Inflammatory macrophage treated with lipopolysaccharide for 1 hour (primary cell): ENCODE measurements at places on chromosomes 3 and 15.
A peak's percentile ranks its signal among the peaks of the same experiment; 100 is the strongest.

- DNase-seq = no peak
Measured at GRCh38 chr15:53305101-53305500, 454.4 kb downstream of the WDR72 start.

DNA sequence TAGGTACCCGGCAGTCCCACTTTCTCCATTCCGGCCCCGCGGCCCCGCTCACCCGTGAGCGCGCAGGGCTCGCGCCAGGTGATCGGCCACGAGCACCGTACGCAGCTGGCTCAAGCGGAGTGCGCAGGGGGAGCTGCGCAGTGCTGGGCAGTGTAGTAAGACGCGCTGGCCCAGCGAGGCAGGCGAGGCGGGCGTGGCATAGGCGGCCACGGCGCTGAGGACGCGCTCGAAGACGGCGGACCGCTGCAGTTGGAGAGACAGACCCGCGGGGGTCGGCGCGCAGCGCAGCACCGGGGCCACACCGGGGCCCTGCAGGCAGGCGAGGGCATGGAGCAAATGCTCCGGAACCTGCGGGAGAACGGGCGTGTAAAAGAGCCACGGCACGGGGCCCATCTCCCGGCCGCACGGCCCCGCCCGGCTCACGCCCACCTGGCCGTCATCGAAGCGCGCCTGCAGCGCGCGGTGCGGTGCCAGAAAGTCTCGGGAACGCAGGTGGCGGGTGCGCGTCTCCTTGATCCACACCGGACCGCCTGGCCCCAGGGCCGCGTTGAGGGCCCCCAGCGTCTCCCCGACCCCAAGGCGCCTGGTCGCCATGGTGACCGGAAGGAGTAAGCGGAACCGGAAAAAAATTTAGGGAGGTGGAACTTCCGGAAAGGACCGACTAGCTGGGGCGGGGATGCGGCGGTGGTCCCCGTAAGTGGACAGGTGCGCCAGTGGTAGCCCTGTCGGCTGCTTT, at the start of gene DALRD3:
TSS of gene DALRD3 (minus strand) at position 610 of the 736 bp plus-strand sequence. CDS start at position 594, 16 bp downstream.
- DNase-seq = peak; percentile 40

DNA sequence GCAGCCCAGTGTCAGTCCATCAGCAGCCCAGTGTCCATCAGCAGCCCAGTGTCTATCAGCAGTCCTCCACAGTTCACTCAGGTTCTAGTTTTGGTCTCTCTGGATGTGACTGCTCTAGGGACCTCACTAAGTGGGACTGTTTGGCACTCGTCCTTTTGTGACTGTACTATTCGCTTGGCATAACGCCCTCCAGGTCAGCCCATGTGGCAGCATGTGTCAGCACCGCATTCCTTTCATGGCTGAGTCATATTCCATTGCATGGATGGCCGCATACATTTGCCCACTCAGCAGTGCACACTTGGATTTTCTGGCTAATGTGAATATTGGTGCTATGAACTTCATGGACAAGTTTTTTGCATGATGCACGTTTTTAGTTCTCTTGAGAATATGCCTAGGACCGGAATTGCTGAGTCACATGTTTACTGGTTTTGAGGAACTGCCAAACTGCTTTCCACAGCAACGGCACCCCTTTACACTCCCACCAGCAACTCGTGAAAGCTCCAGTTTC, 16.4 kb downstream of the CHST13 start:
- peak; percentile 70 for DNase-seq

DNA sequence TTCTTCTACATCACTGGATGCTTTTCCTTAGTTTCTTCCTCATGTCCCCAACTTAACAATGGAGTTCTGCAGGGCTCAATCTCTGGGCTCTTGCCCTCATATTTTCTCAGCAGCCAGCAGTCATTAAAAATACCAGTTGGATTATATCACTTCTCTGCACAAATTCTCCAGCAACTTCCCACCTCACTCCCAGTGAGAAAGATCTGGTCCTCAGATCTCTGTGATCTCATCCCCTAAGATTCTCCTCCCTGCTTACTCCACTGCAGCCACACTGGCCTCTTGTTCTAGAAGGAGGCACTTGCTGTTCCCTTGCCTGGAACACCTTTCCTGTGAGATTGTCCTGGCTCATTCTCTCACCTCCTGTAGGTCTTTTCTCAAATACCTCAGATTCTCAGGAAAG, 6.1 kb downstream of the ERICH6 start:
- no peak for DNase-seq

DNA sequence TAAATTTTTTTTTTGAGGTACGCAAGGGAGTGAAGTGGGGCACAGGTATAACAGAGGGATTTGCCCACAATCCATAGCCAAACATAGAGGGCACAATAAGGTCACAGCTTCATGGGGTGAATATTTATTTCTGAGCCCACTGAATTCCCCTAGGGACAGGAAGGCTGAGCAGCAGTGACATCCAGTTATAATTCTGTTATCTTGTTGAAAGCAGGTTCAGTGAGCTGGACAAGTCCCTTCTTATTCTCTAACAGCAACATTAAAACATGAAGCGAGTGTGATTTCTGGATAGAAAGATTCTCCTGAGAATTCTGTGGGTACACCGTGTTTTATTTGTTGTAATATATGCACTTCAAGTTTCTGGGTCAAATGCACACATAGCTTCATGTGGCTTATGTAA, 538.2 kb downstream of the NAALADL2 start:
- no peak for DNase-seq

GRCh38 chr15:45612790-45613415, 21.9 kb upstream of the SQOR start:
- no peak for DNase-seq

DNA sequence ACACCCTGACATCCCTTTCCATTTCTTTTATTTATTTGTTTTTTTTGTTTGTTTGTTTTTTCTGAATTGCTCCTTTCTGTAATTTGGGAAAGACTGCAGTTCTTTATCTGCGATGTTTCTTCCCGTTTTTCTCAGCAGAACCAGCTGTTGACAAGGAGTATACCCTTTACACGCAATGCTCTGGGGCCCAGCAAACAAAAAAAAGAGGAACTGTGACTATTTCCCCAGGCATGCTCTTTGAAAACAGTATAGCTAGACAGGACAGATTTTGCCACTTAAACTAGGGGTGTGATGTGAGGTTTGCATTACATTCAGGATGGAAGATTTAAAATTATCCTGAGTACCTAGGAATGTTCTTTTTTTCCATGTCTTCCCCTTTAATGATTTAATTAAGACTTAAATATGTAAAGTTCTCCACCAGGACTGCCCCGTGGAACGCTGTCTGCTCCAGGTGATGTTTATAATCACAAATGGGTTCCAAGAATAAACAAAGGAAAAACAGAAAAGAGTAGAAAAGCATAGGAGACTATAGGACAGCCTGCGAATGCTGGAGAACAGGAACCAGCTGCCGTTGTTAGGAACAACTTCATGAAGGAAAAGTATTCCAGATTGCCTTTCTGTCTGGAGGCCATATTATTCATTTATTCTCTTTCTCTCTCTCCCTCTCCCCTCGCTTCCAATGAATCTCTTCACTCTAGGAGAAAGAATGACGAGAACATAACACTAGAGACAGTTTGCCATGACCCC, 43.3 kb downstream of the TGFBR2 start:
- peak; percentile 79 for DNase-seq

GRCh38 chr3:15601399-15602145, at the start of the genes BTD and HACL1:
TSS of gene BTD (plus strand) at chr3:15601745. CDS start at chr3:15635440, 33,695 bp downstream.
TSS of gene HACL1 (minus strand) at chr3:15601569. CDS start at chr3:15601463, 106 bp downstream.
- peak; percentile 98 for DNase-seq

GRCh38 chr3:97102641-97103040, 288.2 kb downstream of the EPHA6 start:
- DNase-seq = no peak
